Motor neuron (in vitro differentiated cells): ENCODE measurements at places on chromosomes 5 and 9. TPM values are rescaled to one million over a fixed set of nuclear protein-coding genes. Genes with fewer than 3 reads are reported as not detected.

Gene IPO11
- total RNA-seq, result 14.3 and 16.4 TPM in 2 replicates

Gene LHX3
- 0.43 and 0.45 TPM in 2 replicates for total RNA-seq

DNA sequence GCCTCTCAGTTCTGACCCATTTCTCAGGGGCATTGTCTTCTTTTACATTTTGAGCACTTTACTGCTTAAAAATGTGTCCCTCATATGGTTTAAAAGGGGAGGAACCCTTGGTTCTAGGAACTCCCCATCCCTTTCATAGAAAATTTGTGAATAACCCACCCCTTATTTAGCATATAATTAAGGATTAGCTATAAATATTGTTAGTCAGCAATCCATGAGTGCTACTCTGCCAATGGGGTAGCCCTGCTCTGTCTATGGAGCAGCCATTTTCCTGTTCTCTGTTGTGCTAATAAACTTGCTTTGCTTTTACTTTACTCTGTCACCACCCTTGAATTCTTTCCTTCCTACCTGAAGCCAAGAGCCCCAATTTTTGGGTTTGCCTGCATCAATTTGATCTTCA lies 12.3 kb upstream of the NNT start:
- no peak for ATAC-seq

DNA sequence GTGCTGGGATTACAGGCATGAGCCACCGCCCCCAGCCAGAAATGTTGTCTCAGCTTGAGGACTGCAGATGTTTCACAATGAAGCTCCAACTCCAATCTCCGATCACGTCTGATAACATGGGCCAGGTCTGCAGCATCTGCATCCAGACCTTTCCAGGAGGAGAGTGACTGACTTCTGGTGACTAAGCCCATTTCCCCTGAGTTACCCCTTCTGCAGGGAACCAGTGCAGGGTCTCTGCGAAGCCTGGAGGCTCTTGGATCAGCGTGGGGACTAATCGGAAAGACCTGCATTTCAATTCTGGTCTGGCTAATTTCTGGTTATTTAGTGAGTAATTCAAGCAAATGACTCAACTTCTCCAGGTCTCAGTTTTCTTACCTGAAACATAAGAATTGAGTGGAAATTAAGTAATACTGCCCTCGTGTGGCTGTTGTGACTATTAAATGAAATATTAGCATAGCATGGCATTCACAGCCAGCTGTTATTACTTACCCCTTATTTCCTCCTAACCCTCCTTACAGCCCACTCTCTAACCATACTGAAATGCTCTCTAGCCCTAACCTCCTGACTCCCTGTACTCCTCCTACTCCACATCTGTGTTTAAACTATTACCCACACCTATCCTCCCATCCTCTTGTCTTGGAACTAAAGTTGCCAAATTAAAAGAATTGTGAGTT lies 2.2 kb upstream of the GNPDA1 start:
- ATAC-seq, result no peak

DNA sequence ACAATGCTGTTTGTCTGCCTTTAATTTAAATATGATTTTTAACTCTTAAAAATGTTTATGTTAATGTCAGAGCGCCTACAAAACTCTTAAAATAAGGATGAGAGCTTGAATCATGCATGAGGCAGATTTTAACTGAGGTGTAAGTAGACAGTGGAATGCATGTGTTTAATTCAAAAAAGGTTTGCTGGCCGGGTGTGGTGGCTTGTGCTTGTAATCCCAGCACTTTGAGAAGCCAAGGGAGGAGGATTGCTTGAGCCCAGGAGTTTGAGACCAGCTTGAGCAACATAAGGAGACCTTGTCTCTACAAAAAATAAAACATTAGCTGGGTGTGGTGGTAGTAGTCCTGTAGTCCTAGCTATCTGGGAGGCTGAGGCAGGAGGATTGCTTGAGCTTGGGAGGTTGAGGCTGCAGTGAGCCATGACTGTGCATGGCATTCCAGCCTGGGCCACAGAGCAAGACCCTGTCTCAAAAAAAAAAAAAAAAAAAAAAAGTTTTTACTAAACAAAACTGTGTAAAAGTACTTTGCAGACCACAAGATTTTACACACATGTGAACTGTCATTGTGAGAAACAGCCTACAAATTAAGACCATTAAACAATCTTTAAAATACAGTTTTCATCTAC lies 21.1 kb downstream of the NDST1 start:
- no peak for ATAC-seq

Gene IFNA6
- total RNA-seq, result 0.25 TPM in 1 of 2 replicates, not detected in the other
